NCI-H524 treated with DMSO at 0.1 percent for 48 hours (cell line): ENCODE measurements at places on chromosomes 13 and 19.
A peak's percentile ranks its signal among the peaks of the same experiment; 100 is the strongest.

GRCh38 chr13:111659219-111659775 is 338.9 kb downstream of the TEX29 start:
- no peak for DNase-seq

- no peak for DNase-seq
These were observed 336.9 kb downstream of the TDRD3 start for GRCh38 chr13:60733933-60734332.

DNA sequence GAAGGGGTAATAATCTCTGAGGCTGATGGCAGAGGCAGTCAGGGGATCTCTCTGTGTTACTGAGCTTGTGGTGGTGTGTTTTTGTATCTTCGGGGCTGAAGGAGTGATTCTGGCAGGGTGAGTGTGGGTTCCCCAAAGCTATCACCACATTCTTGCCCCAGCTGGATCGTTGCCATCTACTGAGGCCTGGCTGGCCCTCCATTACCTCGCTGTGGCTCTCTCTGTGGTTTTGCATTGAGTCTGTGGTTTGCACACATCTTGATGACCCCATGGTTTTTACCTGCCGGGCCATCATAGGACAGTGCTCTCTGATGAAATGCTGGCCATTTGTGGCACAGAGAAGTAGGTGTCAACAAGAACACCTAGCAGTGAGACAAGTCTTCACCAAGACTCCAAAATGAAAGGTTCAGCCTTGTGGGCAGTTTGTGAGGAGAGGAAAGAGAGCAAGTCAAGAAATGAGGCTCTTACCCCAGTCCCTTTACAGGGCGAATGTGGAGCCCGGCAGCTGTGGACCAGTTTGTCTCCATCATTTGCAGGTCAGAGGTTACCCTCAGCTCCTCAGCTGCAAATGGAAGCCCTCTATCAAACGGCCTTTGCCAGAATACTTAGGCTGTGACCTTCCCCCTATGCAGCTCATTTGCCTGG is 69.0 kb upstream of the NPAS1 start:
- DNase-seq: no peak

DNA sequence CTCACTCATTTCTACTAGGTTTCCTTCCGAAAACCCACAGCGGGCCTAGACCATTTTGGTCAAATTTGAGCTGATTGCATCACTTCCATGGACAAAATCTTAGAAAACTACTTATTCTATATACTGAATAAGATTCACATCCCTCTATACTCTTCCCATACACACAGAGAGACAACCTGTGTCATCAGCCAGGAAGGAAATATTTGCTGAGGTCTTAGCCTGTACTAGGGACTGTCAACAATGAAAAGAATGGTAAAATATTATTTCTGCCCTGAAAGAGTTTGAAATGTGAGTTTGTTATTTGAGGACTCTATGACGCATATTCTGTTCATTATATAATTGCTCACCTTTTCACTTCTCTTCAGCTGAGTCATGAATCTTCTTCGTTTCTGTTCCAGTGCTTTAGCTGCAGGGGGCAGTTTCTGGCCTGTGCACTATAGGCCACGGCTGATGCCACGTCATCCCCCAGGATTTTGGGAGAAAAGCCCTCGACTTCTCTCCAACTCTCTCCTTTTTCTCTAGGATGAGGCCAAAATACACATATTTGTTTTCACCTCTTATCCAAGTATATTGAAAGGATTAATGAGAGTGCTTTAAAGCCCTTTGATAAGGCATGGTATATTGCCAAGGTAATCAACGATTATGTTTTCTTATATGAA is 47.7 kb downstream of the GSX1 start:
- no peak for DNase-seq

GRCh38 chr13:99980201-99980823 is 1.3 kb upstream of the ZIC2 start:
- no peak for DNase-seq

- no peak for DNase-seq
These were observed 26.5 kb downstream of the NUMBL start for GRCh38 chr19:40663695-40664692.

DNA sequence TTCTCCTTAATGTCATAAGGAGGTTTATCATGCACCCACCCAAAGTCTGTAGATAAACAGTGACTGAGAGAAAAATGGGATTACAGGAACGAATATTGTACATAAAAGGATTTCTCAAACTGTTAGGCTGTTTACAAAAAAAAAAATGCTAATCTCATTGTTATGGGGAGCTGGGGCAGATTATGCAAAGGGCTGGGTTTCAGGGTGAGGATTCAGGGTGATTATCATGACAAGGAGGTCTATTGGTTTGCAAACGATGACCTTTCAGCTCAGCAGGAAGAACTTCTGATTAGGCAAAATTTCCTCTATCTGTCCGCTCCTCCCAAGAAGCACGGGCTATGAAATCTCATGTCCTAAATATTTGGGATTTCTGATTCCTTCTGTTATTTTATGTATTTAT is 41.4 kb downstream of the NLRP12 start:
- DNase-seq: no peak

- DNase-seq: no peak
These were observed 310.2 kb upstream of the PCDH20 start for GRCh38 chr13:61725806-61726205.

DNA sequence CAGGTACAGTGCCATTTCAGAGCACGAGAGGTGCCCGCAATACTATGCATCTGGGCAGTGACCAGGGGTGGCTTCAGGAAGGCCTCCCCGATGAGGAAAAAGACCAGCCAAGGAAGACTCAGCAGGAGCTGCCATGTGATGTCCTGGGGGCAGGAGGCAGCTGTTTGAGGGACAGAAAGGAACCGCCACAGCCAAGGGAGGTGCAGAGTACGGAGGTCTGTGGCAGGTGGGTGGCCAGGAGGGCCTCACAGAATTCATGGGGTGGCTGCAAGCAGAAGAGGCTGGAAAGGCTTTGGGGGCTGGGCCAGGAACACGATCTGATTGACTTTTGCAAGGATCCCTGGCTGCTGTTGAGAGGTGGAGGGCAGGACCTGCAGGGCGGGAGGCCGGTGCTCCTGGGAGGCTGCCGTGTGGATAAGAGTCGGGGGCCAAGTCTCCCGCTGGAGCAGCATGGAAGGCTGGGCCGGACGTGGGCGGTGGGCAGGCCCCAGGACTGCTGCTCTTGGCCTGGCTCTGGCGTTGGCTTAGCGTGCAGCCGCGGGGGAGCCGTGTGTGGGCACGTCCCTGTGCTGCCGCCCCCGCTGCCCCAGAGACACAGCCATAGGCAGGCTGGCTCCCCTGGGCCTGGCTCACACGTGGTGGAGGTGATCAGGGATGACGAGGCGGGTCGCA is 29.1 kb downstream of the CEBPA start:
- no peak for DNase-seq

GRCh38 chr13:40484974-40485373 is 181.5 kb downstream of the FOXO1 start:
- DNase-seq: no peak

GRCh38 chr19:49848938-49849337 is 2.0 kb upstream of the PTOV1 start:
- DNase-seq: no peak

- DNase-seq: no peak
These were observed at the start of gene IL27RA for GRCh38 chr19:14031719-14032480. Gene IL27RA, plus strand, starts transcription at chr19:14031762. Its CDS starts 111 bp downstream, at chr19:14031873.

- DNase-seq: peak; percentile 38
These were observed 1194.0 kb downstream of the PCDH9 start for GRCh38 chr13:66036024-66036614.

DNA sequence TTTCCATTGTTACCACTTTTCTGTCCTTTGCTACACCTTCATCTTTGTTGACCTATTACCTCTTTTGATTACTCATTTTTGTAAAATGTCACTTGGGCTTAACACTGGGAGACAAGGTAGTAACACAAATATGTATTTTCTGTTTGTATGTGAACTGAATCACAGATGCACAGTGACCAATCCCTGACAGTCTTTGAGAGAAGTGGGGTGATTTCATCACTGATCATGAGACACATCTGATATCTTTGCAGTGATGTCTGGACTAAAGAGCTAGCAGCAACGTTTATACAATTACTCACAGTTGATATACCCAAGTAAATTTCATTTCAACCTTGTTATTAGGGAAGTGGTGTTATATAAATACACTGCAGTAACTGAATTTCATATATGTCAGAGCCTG is 1397.4 kb upstream of the SPRY2 start:
- no peak for DNase-seq

DNA sequence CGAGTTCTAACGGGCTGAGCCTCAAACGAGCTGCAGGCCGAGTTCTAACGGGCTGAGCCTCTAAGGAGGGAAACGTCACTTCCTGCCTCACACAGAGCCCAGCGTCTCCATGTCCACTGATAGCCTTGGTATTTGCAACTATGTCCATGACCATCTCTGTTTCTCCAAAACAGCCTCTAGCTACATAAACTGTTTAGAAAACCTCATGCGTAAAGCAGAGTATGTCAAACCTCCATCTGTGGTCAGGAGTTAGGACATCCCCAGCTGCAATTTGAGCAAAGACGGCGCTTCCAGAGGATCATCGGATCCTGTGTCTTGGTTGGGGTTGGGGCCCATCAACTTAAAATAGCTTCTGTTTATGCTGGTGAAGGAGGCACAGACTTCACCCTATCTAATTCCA is 20.8 kb downstream of the RASA3 start:
- DNase-seq: no peak

DNA sequence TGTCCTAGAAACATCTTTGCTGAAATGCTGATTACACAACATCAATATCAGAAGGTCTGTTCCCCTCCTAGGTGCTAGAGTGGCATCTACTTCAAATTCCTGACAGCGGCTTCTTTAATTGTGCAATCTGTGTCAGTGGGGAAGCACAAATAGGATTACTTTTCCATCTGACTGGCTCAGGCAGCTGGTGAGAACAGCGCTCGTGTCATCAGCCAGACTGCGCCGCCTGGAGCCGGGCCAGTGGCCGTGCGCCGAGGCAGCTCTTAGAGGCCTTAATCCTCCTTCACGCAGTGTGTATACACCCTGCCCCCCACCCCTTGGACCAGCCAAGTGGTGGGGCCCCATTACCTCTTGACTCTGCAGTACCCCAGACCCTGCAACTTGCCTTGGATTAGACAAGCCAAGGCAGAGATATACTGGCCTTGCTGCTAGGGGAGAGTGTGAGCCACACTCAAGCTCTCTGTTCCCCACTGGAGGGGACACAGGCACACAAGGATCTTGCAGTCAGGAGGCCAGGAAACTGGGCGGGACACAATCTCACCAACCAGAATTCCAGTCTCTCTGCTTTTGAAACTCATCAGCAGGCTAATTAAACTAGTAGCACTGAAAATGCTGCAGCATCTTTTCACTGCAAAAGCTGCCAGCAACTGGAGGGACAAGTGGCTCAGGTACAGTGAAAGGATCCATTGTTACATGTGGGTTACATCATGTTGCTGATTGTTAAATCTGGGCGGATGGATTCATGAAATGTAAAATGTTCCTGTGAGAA is 48.9 kb upstream of the EPHX3 start:
- peak; percentile 95 for DNase-seq

GRCh38 chr13:100566543-100566942 is 22.0 kb downstream of the GGACT start:
- no peak for DNase-seq

DNA sequence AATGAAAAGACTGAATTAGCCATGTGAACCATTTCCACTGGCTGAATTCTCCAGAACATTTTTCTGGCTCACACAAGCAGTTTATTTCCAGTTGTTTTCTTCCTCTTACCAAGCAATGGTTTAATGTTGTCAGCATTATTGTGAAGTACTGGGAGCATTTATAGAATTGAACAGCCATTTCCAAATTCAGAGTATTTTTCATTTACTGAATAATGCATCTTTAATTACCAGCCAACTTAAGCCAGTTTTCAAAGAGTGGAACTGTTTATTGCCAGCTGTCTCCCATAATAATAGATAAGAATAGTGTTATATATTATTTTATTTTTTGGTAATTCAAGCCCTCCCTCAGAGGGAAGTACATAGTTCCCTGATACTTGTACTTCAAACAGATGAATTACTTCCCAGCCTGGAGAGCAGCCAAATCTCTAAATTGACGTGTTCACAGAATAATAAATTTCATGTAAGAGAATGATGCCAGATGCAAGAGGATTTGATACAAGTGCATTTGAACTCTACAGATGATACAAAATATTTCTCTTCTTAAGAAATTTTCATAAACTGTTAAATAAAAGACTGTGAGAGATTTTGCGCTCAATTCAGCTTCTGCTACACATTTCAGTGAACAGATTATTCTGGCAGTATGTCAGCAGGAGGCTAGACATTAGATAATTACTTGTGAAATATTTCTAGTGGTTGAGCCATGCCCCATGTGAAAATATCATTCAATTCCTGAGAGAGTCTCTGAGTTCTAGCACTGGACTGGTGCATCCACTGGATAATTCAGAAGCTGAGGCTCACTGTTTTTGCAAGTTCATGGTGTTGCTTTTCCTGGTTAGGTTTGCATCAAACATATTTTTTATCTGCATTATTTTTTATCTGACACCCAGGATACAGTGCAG is 315.9 kb downstream of the SLC7A1 start:
- DNase-seq: no peak

DNA sequence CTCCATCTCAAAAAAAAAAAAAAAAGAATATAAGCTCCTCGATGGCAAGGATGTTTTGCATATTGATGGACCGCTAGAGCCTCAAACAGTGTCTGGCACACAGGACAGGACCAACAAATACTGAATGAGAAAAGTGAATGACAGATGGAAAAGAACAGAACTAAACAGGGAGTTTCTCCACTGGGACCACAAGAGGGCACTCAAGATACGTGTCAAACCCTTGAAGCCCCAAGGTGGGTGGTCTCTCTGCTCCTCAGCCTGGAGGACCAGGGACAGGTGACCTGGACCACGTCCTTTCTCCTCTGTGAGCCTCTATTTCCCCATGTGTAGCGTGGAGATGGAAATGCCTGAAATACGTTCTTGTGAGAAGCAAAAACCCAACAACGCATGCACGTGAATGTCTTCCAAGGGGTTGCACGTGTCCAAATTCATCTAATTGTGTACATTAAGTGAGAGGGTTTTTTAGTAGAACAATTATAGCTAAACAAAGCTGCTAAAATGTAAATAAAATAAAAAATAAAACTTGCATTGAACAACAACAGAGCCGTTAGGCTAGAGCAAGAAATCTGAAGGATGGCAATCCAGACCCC is 5.7 kb upstream of the CDC42EP5 start:
- DNase-seq: peak; percentile 25

GRCh38 chr13:86020351-86021002 is 221.3 kb upstream of the SLITRK6 start:
- no peak for DNase-seq

DNA sequence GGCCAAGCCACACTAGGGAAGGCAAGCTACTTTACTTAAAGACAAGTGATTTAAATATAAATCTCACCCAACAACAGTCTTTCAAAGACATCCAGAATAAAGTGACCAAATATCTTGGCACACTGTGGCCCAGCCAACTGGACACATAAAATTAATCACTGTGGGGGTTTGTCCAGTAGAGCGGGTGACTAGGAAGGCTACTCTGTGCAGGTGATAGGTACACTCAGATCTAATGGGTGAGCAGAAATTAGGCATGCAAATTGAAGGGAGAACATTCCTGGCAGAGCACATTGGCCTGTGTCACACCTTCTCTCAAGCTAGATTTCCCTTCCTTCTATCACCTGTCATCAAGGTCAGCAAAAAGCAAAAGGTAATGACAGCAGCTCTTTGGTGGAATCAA is 23.4 kb upstream of the CYSLTR2 start:
- DNase-seq: no peak
